ENCODE measurements at places on chromosomes 5 and 9.

GRCh38 chr5:131957721-131958441 is 12.4 kb upstream of the MEIKIN start:
- no peak for DNase-seq

DNA sequence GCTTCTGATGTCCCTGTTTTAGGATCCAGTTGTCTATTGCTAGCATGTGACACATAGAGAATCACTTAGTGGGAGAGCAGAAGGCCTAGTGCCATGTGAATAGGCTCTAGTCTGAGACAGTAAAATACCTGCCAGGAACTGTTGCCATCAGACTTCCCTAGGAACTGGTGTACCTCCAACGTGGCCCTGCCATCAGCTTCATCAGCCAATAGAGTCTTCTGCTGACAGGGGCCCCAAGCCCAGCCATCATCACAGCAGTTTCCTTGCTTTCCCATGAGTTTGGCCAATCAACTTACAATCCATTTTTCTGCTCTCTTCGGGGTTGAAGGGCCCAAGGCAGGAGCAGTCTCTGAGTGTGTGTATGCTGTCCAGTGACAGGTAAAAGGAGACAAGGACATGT is 128.4 kb upstream of the ADRA1B start:
- DNase-seq, result no peak

GRCh38 chr5:159909126-159909525 is 7.2 kb upstream of the ADRA1B start:
- no peak for DNase-seq

- no peak for DNase-seq
These were observed 689.6 kb upstream of the CDH10 start for GRCh38 chr5:25334350-25334749.

DNA sequence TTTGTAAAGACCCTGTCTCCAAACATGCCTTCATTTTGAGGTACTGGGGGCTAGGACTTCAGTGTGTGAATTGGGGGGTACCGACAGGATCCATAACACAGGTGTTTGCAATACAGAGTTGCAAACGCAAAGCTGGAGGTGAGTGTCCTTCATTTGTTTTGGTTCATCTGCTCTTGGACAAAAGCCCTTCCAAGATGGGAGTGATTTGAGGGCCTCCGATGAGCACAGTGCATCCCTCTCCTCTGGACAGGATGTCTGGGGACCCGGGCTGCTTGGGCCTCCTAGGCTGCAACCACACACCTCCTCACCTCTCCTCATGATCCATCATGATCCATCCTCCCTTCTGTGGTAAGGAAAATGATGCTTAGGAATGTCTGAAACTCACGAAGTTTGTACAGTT is 23.8 kb downstream of the FGD3 start:
- no peak for DNase-seq

DNA sequence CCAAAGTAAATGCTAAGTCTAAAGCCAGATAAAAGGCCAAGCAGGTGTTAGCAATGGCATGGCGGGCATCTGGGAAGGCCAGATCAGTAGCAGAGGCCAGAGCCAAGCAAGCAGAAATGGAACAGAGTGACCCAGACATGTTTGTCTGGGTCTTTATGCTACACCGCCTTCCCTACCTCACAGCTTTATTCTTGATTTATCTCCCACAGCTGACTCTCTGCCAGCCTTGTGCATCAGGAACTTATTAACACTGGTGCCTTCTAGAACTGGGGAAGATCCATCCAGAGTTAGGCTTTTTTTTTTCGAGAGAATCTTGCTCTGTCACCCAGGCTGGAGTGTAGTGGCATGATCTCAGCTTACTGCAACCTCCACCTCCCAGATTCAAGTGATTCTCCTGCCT is 112.5 kb upstream of the SLC44A1 start:
- DNase-seq, result no peak

- DNase-seq, result no peak
These were observed 138.4 kb upstream of the IER5L start for GRCh38 chr9:129316281-129317030.

DNA sequence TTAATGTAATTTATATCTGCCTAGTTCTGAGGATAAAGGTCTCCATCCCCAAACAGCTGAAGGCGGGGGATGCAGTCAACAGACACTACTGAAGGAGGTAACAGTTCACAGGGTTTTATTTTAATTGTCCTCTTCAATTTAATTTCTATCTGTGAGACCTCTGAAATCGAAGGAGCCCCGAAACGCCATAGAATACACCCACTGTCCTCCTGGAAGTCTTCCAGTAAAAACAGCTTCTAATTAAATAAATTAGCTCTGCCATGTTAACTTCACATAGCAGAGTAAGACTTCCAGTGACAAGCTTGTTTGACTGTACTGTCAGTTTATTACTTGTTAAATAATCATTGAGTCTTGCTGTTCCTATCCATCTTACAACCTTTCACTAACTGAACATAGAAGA is 193.5 kb downstream of the SEC61B start:
- DNase-seq, result no peak

DNA sequence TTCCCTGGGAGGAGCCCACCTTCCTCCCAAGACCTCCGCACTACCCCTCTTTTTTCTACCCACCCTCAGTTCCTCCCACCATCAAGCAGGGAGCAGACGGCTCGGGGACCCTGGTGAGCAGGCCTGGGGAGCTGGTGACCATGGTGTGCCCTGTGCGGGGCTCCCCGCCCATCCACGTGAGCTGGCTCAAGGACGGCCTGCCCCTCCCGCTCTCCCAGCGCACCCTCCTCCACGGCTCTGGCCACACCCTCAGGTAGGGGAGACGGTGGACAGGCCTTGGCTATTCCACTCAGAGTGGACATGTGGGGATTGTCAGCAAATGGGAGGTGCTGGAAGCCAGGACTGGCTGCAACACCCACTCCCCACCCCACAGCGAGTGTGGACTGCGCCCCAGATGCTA is 52.9 kb upstream of the ASS1 start:
- DNase-seq, result no peak

DNA sequence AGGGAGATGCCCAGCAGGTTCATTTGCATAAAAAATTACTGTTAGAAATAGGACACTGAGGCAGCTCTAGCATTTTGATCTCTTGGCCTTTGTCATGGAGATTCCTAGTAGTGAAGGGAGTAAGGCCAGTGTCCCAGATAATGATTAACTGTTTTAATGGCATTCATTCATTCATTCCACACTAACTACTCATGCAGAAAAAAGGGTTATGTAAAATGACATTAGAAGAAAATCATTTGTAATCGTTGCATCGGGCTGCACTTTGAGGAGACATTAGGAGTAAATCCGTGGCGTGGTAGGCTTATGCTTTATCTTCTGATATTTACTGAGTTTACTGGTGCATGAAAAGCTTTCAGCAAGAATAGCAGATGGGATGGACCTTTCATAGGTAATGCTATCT is 82.6 kb upstream of the GRHPR start:
- no peak for DNase-seq

DNA sequence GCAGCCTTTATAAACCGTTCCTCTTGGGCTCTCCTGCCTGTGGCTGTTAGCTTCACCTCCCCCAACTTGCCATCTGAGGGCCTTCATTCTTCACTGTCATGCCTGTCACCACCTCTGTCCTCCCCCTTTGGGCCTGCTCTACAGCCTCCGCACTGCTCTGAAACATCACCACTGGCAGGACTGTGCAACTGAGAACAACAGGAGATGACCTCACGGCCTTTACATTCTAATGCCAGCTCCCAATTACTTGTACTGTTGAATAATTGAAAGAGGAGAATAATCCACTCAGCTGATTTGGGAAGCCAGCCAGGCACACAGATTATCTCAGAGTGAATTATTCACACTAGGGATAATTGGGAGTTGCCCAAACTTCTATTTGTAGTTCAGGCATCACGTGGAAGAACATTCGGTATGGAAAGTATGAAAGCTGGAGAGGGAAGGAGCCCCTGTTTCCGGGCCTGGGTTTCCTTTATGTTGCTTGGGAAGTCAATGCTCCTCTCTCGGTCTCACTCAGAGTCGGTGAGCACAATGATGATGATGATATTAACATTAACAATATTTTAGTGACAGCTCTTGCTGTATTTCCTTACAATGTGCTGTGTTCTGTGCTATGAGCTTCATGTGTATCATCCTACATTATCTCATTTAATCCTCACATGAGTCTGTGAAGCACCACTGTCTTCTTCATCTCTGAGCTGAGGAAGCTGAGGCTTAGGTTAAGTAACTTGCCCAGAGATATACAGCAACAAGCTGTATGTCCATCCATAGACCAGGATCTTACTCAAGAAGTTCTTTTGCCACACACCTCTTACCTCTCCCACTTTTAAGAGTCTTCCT is 99.3 kb upstream of the LRRTM2 start:
- no peak for DNase-seq

- no peak for DNase-seq
These were observed 288.6 kb upstream of the DAB2 start for GRCh38 chr5:39713250-39713916.

Measured in NCI-H1105 (cell line).